ENCODE measurements at places on chromosomes 2 and 18.

DNA sequence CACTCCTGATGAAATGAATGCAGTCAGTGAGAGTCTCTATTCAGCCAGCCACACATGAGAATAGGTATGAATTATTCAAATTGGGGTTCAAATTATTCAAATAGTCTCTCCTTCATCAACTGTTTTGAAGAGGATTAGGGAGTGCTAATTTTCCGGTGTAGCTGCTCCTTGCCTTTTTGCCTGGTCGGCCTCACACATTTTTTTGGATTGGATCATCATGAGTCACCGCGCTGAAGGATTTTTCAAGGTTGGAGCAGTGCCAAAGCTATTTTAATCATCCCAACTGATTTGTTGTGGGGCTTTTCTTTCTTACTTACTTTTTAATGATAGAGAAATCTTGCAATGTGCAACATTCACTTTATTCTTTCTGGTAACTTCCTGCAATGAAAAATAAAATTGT, 2.4 kb upstream of the DTNA start:
- no peak for DNase-seq

DNA sequence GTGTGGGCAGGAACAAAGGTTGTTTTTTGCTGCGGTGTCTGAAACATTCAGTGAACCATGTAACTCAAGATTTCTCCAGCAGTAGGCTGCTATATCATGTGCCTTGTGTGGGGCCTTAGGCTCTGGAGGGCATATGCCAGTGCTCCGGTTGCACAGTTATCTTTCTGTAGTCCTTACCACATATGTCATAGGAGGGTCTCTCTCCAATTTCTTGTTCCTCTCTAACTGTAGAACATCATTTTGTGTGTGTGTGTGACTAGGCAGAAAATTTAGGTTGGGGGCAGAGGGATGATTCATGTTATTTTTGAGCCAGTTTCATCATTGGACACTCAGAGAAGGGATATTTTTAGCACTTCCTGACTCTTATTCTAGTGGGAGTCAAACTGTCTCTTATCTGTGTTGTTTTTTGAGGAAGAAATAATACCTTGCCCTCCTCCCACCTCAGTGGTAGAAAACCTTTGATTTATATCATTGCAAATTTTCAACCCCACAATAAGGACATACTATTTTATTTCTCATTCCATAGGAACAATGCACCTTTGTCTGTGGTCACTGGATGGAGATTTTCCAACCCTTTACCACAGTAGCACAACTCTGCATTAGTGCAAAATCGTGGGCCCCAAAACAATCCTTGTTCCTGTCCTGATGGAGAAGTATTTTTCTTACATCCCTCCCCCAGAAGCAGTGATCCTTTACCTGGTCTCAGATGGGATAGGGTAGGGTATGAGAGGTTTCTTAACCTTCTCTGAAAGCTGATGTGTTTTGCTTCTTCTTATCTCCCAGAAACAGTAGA, 113.9 kb downstream of the CCDC74A start:
- no peak for DNase-seq

DNA sequence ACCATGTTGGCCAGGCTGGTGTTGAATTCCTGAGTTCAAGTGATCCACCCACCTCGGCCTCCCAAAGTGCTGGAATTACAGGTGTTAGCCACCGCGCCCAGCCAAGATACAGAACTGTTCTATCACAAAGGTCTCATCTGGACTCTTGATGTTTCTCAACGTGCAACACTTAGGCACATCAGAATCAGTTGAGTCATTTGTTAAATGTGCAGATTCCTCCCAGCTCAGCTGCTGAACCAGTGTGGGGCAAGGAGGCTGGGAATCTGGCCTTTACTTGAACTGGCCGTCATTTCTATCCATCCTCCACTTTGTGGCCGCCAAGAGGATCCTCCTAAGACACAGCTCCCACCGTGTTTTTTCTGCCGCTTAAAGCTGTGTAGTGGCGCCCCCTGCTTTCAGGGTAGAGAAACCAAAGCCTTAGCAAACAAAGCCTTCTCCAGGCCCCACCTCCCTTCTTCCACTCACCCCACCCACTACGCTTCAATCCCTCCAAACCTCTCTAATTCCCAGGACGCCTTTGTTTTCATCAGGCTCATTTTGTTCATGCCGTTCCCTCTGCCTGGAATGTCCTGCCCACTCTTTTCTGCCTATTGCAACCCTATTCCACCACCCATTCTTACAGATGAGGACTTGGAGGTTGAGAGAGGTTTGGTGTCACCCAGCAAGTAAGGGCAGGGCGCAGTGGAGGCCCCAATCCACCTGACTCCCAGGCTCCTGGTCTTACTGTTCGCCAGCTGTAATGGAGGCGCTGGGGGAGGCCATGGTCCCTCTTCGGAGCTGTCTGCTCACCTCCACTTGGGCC, 776 bp upstream of the SPEG start:
- DNase-seq: peak; percentile 7

DNA sequence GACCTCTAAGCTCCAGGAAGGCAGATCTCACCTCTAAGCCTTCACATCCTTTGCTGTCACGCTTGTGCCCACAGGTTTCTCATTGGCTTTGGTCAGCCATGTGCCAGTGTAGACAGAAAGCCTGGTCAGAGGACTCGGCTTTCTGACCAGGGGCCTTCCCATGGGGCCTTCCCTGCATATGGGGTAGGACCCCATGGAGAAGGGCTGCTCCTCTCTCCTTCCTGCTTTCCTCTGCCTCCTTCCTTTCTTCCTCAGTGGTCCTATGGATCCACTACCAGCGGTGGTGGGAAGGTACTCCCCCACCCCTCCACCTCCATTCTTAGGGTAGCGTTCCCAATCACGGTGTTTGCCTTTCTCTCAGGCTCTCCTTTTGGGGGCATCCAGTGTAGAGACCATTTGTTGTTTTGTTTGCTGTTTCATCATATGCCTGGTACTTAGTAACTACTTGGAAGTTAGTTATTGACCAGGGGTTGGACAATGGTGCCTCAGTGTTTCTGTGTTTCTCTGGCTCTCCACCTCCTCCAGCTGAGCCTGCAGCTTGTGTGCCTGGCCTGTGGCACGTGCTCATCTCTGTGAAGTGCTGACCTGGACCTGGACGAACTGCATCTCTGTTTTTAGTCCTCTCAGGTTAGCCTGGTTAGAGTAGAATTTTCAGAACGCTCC, 71.6 kb downstream of the ZNF407 start:
- DNase-seq: no peak

DNA sequence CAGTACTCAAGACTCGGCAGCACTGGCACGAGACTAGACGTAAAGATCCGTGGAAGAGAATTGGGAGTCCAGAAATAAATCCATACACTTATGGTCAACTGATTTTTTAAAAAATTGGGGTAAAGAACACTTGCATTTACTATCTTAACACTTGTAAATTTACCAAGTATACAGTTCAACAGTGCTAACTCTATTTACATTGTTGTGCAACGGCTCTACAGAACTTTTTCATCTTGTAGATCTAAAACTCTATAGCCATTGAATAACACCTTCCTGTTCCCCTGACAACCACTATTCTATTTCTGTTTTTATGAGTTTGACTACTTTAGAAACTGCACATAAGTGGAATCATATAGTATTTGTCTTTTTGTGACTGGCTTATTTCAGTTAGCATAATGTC, 129.4 kb upstream of the SP3 start:
- no peak for DNase-seq

DNA sequence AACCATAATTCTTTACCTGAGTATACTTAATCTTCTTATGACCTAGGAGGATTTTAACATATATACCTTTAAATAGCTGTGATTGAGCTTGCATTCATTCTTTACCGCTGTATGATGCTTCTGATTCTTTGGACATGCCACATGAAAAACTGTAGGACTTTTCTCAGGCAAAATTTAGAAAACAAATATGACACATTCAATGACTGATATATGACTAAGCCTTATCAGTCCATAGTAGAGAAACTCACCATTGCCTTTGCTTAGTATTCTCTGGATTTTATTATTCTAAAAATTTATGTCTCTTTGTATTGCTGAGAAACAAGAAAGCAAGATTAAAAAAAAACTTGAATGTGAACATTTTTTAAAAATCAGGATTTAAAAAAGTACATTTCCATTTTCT, 3.7 kb downstream of the FAM171B start:
- no peak for DNase-seq

DNA sequence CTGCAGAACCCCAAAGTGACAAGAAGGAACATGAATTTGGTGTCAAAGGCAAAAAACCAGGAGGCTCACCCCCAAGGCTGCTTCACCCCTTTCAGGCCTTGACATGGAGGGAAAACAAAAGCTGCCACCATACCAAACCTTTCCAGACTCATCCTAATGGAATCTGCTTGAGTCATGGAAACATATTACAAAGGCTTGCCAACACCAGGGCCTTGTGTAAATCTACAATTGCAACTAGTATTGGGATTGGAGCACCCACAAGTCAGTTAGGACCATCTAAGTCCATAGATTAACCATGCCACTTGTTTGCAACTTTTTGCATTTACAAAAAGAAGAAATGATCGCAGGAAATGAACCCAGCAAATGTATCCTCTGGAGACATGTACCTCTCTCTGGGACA, 297.6 kb downstream of the CDCA7 start:
- DNase-seq: no peak

GRCh38 chr2:189446780-189447179, 5.5 kb downstream of the WDR75 start:
- DNase-seq: no peak

All from activated CD4-positive, alpha-beta T cell treated with anti-CD3 and anti-CD28 coated beads, Interleukin-2, amount 50 U/mL, for 4 hours (primary cell).